ENCODE measurements at places on chromosomes 4 and X. TPM values are rescaled to one million over a fixed set of nuclear protein-coding genes. Genes with fewer than 3 reads are reported as not detected.

GRCh38 chrX:103552236-103552635 lies 32.9 kb upstream of the RAB40A start:
- no peak for DNase-seq
- no peak overlapping the region for H3K27ac ChIP-seq
- H3K27me3 ChIP-seq: peaks cover 10% of the 10 kb centered on the region
- no peak overlapping the region for H3K4me3 ChIP-seq

DNA sequence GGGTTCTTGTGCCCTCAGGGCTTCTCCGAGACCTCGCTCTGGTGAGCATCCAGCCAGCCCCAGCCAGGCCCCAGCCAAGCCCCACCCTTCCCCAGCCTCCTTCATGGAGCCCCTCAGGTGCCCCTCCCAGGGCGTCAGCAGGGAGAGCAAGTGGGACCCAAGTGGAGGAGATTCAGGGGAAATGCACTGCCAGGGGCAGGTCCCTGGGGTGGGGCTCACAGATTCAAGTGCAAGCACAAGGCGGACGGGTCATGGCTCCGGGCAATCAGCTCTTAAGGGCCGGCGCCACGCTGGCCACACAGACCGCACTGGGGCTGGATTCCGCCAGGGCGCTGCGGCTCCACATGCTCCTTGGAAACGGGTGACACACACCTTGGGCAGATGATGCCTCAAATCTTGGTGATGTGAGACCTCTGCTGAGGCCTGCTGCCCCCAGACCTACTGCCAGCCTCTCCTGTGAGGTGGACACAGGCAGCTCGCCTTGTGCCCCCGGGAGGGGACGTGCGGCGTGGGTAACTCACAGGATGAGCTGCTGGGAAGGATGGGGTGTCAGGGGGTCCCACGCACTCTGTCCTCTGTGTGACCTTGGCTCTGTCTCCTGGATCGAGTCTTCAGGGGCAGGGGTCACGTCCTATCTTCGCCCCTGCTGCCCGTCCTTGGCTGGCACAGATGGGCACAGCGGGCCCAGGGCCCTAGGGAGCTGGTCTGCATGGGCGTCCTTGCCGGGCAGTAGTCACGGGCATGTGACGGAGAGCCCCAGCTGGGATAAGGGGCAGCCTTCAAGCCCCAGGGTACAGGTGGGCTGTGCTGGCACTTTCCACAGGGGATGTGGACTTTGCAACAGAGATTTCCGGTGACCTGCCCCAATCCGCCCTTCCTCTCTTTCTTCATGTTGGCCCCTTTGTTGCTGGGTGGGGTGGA lies 17.1 kb downstream of the NAT8L start:
- DNase-seq: no peak
- no peaks in the 10 kb centered on the region for H3K4me1 ChIP-seq
- no peaks in the 10 kb centered on the region for H3K27me3 ChIP-seq
- H3K36me3 ChIP-seq: no peaks in the 10 kb centered on the region

GRCh38 chrX:40104985-40105834 lies 7.5 kb upstream of the BCOR start:
- H3K27ac ChIP-seq: peak overlapping the region; percentile 84
- H3K4me3 ChIP-seq: peak overlapping the region; percentile 38
- H3K36me3 ChIP-seq: no peaks in the 10 kb centered on the region
- peaks cover 16% of the 10 kb centered on the region for H3K27me3 ChIP-seq
- DNase-seq: no peak

Gene NAP1L2
- 3.3 TPM for total RNA-seq

Gene CDX4
- not detected for total RNA-seq

Gene CYLC1
- not detected for total RNA-seq

GRCh38 chr4:77481856-77482255 lies 123.8 kb upstream of the CXCL13 start:
- no peak overlapping the region for H3K4me3 ChIP-seq
- no peaks in the 10 kb centered on the region for H3K27me3 ChIP-seq
- H3K4me1 ChIP-seq: no peaks in the 10 kb centered on the region
- no peak for DNase-seq
- H3K36me3 ChIP-seq: no peaks in the 10 kb centered on the region
- H3K27ac ChIP-seq: no peak overlapping the region

- H3K27ac ChIP-seq: no peak overlapping the region
- no peaks in the 10 kb centered on the region for H3K27me3 ChIP-seq
- H3K36me3 ChIP-seq: no peaks in the 10 kb centered on the region
Observed at GRCh38 chr4:155761916-155762315, 3.1 kb downstream of the GUCY1B1 start.

DNA sequence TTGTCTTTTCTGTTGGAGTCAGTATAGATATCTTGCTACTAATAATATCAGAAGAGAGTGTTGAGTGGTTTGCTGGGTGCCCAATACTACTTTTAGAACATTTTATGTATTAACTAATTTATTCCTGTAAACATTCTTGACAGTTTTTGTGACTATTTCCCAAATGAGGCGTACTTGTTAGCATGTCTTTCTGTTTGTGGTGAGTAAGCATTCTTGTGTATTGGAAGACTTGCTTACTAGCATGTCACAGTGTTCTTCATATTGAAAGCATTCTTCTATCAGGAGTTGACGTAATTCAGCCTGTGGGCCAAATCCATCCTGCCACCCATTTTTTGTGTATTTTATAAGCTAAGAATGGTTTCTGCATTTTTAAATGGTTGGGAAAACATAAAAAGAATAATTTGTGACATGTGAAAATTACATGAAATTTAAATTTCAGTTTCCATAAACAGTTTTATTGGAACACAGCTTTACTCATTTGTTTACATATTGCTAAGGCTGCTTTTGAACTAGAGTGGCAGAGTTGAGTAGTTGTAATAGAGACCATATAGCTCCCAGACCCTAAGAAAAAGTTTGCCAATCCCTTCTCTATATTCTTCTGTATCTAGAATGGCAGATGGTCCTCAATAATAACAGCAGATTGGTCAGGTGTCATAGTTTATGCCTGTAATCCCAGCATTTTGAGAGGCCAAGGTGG lies 20.4 kb downstream of the REPS2 start:
- DNase-seq: peak; percentile 47
- no peak overlapping the region for H3K4me3 ChIP-seq
- peaks cover 12% of the 10 kb centered on the region for H3K27me3 ChIP-seq
- H3K36me3 ChIP-seq: no peaks in the 10 kb centered on the region

Gene PRR32
- total RNA-seq: not detected

DNA sequence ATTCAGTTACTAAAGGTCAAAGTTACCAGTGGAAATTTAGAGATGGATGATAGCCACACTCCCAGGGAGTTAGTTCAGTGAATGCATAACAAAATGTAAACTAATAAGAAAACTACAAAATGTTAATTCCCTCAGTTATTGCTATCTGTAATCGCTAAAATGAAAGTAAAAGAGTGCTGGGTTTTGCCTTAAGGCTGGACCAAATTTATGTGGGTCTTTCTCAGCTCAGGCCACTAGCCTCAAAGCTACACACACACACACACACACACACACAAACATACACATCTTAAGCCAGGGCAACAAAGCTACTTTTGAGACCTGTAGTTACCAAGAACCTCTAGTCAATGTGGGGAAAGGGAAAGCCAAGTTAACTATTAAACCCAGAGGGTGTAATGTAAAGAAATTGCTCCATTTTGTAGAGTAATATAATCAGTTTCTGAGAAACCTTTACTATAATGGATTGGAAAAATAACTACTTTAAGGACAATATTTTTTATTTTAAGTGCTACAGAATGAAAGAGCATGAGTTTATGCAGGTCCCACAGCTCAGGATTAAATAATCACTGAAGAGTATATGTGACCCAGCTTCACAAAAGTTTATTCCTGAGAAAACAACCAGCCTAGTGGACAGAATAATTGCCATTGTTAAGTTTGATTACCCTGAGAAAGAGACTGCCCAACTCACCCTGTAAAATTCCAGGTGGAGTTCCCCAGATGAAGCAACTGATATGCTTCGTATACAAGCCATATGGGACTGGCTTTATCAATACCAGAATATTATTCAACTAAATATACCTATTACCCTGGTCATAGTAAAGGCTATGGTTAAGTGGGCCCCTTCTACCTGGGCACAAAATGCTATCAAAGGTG lies 8.9 kb upstream of the UGT2A3 start:
- H3K27me3 ChIP-seq: no peaks in the 10 kb centered on the region
- H3K4me1 ChIP-seq: no peaks in the 10 kb centered on the region
- no peak overlapping the region for H3K4me3 ChIP-seq
- H3K36me3 ChIP-seq: no peaks in the 10 kb centered on the region

- no peaks in the 10 kb centered on the region for H3K4me1 ChIP-seq
- H3K27ac ChIP-seq: no peak overlapping the region
- H3K27me3 ChIP-seq: no peaks in the 10 kb centered on the region
- no peaks in the 10 kb centered on the region for H3K36me3 ChIP-seq
Observed at GRCh38 chrX:133473451-133473850, 58.2 kb upstream of the GPC4 start.

Gene MAOB
- 19.6 TPM for total RNA-seq

- H3K36me3 ChIP-seq: peaks cover 13% of the 10 kb centered on the region
- peak overlapping the region; percentile 23 for H3K27ac ChIP-seq
- H3K4me3 ChIP-seq: no peak overlapping the region
- no peaks in the 10 kb centered on the region for H3K27me3 ChIP-seq
- no peaks in the 10 kb centered on the region for H3K4me1 ChIP-seq
- no peak for DNase-seq
Observed at GRCh38 chrX:149495573-149496071, 9.5 kb downstream of the IDS start.

Gene PRRG3
- total RNA-seq: 5.6 TPM

GRCh38 chr4:66071911-66072310 lies 401.6 kb upstream of the EPHA5 start:
- DNase-seq: no peak
- H3K4me1 ChIP-seq: no peaks in the 10 kb centered on the region
- no peak overlapping the region for H3K27ac ChIP-seq
- no peaks in the 10 kb centered on the region for H3K27me3 ChIP-seq

GRCh38 chrX:13304052-13304451 lies 15.8 kb downstream of the ATXN3L start:
- H3K27me3 ChIP-seq: peaks cover 14% of the 10 kb centered on the region
- H3K27ac ChIP-seq: no peak overlapping the region
- no peak for DNase-seq
- no peak overlapping the region for H3K4me3 ChIP-seq
- no peaks in the 10 kb centered on the region for H3K36me3 ChIP-seq
- H3K4me1 ChIP-seq: no peaks in the 10 kb centered on the region

DNA sequence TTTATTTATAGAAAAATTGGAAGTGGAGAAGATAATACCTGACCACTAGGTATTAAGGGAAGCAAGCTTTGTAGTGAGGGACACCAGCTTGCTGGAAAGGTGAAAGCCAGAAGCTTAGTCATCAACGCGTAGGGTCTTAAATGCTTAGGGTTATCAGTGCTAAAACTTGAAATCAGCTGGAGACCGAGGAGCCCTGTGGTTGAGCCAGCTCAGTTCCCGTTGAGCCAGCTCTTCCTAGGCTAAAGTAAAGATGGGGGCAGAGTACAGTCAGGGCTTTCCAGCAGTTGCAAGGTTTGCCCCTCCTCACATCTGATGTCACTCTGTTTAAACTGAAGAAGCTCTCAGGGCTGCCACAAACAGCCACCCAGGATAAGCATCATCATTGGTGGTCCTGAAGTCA lies 240.7 kb downstream of the DCLK2 start:
- H3K4me3 ChIP-seq: no peak overlapping the region
- H3K27ac ChIP-seq: no peak overlapping the region
- DNase-seq: no peak
- H3K36me3 ChIP-seq: no peaks in the 10 kb centered on the region
- H3K27me3 ChIP-seq: no peaks in the 10 kb centered on the region
